Peyer's patch (tissue), 4 donors: ENCODE measurements at places on chromosomes 4 and X.
A peak's percentile ranks its signal among the peaks of the same experiment; 100 is the strongest.

DNA sequence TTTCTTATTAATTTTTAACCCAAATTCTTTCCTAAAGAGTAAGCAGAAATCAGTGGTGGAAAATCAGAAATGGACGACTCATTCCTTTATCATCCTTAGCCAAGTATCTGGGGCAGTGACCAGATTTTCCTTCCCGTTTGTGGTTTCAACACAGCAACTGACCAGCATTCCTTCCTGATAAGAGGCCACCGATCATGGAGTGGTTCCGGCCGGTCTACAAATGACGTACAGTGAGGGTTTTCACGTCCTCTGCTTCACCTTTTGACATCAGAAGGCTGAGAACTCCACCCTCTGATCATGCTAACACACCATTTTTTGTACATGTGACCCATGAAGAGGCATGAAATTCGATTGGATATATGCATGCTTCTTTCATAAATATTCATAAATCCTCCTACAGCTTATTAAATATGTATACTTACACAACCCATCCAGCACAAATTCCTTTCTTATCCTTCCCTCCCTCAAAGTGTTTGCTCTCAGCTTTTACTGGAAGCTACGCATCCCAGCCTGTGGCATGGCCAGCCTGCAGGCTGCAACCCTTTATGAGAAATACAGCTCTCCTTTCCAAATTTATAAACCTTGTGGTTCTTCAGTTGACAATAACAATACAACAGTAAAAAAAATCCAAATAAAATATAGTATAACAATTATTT is 173.0 kb upstream of the CASK start:
- no peak for DNase-seq

GRCh38 chrX:22533898-22534297 is 261.2 kb downstream of the CBLL2 start:
- no peak for DNase-seq

- peak; percentile 48 for DNase-seq
Measured at GRCh38 chr4:80035336-80035735, 37.7 kb downstream of the ANTXR2 start.

DNA sequence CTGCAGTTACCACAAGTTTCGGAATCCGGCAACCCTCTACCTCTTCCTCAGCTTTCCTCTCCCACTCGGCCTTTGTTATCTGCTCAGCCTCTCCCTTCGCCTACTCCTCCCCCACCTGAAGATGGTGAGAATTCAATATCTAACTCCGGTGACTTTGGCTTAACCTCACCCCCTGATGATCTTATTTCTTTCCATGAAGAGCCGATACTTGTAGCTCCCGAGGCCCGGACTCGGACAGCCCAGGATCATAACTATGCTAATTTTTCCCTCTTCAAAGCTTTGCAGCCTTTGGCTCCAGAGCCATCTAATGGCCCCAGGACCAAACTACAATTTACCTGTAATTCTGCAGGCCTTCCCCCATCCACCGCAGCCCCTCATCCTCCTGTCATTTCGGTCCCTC is 32.0 kb upstream of the MGST2 start:
- no peak for DNase-seq

GRCh38 chrX:154308108-154308946 is 12.7 kb downstream of the TKTL1 start:
- DNase-seq = peak; percentile 52

GRCh38 chr4:183364025-183364424 is 41.8 kb upstream of the CLDN24 start:
- no peak for DNase-seq

GRCh38 chrX:141904262-141904661 is 568 bp downstream of the MAGEC1 start:
- no peak for DNase-seq

GRCh38 chrX:31656013-31656412 is 584.2 kb upstream of the FTHL17 start:
- DNase-seq = no peak

DNA sequence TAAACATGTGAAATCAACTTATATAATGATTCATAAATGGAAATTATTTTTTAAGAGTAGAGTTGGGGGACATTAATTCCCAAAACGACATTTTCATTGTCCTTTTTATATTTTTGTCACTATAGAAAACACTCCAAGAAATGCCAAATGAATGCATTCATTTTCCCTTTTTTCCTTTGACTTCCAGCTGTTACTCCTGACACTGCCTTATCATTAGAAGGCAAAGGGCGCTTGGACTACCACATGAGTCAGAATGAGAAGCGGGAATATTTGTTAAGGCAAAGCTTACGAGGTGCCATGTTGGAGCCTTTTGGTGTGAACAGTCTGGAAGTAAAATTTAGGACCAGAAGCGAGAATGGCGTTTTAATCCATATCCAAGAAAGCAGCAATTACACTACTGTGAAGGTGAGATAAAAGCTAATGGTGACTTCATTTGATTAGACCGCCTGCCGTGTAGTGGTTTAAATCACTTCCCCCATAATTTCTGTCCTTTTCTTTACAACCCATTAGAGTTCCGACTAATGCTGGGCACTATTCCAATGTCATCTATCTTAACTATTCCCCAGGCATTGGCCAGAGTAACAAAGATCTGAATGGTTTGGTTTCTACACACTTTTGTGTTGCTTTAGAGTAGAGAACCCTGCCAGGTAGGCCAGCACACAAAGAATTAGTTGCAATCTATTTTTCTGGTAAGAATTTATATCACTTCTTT is 166.7 kb downstream of the FAT4 start:
- no peak for DNase-seq

DNA sequence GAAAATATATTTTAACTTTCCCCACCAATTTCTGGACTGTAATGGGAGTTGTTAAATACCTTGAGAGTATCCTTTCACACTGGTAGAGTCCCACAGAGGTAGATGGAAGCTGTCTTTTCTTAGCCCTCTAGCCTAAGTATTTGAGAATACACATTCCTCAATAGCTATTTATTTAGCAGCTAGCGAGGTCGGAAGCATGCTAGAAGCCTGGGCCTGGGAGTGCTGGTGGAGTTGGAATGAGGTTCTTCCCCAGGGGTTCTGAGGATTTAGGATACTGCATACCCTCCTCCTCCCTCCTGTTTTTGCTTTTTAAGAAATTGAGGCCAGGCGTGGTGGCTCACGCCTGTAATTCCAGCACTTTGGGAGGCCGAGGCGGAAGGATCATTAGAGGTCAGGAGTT is 999 bp upstream of the KLHL15 start:
- no peak for DNase-seq

GRCh38 chrX:3567686-3568085 is 145.8 kb downstream of the PRKX start:
- no peak for DNase-seq

- DNase-seq = no peak
Measured at GRCh38 chr4:41835321-41835995, 86.9 kb upstream of the PHOX2B start.

DNA sequence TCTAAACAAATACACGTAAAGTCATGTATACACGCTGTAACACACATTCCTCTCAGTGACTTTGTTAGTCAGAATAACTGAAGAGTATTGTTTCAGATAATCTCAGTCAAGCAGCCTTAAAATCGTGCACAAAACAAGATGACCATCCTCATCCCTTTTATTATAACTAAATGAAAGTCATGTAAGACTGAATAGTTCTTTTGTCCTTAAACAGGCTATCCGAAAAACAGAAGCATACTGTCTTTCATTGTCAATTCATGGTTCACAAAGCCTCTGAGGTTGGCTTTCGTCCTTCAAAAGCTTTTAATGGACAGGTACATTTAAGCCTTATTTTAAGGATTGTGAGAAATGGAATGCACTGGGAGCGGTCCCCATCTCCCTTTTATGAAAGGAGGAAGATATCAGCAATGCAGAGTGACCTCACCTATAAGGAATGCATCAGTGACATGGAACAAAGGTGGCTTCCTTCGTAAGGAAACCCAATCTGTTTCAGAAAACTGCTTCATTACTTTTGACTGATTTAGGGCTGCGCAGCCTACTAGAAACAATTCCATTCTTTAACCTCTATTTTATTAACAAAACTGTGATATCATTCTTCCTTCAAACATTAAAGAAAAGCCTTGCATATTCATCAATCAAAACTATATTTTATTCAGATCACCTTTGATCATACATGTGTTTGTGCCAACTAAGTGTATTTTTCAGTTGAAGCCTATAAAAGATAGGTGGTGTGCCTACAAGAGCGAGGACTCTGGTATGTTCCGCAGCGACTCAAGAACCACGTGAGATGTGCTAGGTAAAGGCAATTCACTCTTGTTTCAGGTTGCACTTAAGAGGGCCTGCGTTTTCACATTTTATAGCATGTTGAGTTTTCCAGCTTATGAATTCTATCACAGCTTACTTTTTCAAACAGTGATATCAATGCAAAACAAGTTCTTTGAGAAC is 19.2 kb downstream of the SH3RF1 start:
- DNase-seq = no peak

GRCh38 chrX:34884817-34885216 is 57.8 kb upstream of the FAM47B start:
- no peak for DNase-seq

DNA sequence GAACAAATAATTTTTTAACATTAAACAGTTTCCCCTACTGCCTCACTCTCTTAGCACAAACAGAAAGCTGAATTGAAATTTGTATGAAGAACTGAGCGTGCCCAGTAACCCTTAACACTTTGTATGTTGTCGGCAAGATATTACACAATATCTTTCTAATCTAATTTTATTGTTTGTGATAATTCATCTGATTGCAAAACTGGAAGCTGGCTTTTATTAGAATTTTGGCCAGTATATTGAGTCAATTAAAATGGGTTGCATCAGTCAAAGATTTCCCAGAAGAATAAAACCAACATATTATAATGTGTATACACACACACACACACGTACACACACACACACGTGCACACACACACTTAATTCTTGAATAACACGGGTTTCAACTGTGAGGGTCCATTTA is 2332.1 kb downstream of the PCDH7 start:
- no peak for DNase-seq
